ENCODE measurements at places on chromosomes 16 and 17. TPM values are rescaled to one million over a fixed set of nuclear protein-coding genes. Genes with fewer than 3 reads are reported as not detected.

Gene CACNG4
- 0.09 TPM for total RNA-seq

Gene MT2A
- total RNA-seq = 55.6 TPM

Gene CCL13
- 0.65 TPM for total RNA-seq

Gene DHRS7C
- 222 TPM for total RNA-seq

Gene SSTR5
- total RNA-seq = 27.6 TPM

Gene CPHXL2
- not detected for total RNA-seq

All from right cardiac atrium (tissue), 5 donors.